ENCODE measurements at places on chromosomes 12 and 14.

DNA sequence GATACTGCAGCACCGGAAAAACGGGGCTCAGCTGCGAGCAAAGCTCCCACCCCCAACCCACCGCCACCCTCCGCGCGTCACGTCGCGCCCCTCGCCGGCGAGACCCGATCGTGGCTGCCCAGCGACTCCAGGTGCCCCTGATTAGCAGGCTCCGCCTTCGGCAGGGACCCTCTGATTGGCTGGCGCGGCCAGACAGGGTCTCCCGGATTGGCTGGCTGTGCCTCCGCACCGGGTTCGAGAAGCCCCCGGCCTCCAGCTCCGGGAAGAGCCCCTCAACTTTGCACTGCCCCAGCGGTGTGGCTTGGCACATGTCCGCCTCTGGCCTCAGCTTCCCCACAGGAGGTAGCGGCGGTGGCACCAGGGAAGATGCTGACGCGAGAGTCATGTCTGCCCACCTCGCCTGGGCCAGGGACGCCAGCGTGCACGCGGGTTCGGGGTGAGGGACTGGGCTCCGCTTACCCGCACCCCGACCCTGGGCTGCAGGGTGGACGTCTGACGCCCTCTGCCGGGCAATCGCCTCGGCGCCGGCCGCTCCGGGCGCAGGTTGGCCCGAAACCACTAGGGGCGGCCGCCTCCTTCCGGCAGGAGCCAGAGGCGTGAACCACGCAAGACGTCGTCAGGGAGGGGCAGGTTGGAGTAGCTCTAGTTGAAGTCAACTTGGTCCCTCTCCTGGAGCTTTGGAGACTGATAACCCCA lies 498 bp upstream of the RHOF start:
- peak; percentile 97 for DNase-seq

DNA sequence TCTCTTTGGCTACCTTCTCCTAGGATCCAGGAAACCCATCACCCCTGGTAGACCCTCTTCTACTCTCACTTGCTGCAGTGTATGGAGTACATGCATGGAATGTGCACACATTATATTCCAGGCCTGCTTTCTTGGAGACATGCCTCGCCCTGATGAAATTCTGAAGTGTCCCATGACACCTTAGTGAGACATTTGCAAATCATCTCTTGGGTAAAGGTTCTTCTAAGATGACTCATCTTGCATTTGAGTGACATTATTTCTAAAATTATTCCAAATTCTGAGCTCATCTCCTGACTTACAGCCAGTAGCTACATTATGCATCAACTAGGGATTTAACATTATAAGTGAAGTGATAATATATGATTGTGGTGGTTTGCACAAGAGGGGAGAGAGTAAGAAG lies 49.8 kb downstream of the SDR9C7 start:
- DNase-seq, result no peak

- no peak for DNase-seq
Measured at GRCh38 chr12:68319988-68320623, 12.1 kb downstream of the MDM1 start.

DNA sequence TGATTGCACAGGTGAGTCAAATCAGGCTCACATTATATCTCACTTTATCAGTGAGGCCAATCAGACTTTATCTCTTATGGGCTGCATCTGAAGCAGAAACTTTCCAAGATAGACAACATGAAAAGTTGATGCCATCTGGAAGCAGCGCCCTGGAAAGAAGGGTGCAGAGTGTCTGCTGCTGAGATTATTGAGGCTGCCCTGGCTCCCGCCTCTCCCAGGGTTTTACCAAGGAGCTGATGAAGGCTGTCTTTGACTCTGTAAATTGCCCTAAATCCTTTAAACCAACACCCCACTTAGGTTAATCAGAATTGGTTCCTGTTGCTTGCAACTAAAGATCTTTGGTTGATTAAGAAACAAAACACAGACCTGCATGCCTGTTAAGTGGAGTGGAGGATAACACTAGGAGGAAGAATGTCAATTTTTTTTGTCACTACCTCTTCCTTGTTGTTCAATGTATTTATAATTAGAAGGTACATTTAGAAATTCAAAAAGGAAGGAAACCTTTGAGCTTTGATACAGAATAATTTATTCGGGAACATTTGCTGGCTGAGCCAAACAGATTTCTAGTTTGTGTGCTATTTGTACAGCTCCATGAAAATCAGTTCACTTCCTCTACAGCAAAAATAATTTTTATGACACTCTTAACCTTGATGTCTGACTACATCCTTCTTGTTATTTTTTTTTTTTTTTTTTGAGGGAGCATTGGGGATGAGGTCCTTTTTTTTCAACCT lies 104.1 kb downstream of the VEZT start:
- DNase-seq, result no peak

- no peak for DNase-seq
Measured at GRCh38 chr14:56805992-56806727, 4.1 kb downstream of the OTX2 start.
